Muscle of back (tissue), 13 donors: ENCODE measurements at places on chromosomes 1 and 21.

GRCh38 chr1:151002051-151002450, 4.7 kb downstream of the MINDY1 start:
- no peak for DNase-seq

GRCh38 chr1:221239792-221240191, 360.5 kb downstream of the HLX start:
- peak; percentile 77 for DNase-seq

DNA sequence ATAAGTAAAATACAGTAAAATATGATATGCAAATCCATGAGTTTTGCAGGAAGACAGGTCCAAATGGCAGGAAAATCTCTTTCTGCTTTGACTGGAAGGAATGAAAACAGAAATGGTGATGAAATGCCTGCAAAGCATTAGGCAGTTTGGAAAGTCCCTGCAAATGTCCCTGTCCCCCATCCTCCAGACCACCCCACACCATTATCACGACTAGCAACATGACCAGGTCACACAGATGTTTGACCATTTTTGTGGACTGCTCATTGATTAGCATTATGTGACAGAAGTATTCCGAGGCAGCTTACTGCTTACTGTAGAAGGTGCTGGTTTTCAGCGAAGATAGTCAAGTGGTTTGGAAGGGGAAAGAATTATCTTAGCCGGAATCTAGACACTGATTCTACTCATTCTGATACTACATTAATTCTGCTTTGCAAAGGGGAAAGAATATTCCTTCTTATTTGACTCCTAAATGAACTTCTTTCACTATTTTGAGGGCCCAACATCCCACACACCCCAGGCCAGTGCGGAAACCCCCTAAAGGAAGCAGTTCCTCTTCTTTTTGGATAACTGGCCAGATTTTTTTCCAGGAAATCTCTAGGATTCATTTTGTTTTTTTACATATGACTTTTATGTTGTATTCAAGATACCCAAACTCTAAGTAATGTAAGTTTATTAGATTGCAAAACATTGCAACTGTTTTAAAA, 9.5 kb upstream of the CR2 start:
- DNase-seq: no peak

DNA sequence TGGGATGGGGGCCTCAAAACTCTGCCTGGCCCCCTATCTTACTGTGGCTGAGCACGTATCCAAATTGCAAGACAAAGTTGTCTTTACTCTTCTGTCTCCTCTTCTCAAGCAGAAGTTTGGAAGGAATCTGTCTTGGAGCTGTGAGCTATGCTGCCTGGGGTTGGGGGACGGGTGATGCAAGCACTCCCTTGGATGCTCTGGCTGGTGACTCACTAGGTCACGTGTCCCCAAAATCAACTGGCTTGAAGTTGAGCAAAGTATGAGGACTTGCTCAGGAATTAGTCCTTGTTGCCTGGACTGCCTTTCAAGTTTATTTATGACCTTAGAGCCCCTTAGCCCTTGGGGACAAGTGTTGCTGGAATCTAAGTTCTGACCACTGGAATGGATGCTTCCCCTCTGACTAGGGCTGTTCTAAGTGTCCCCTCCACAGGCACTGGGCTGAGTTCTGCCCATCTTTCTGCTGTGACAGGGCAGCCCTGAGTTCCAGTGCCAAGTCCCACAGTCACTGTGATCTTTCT, 269.5 kb downstream of the HHAT start:
- DNase-seq: no peak

DNA sequence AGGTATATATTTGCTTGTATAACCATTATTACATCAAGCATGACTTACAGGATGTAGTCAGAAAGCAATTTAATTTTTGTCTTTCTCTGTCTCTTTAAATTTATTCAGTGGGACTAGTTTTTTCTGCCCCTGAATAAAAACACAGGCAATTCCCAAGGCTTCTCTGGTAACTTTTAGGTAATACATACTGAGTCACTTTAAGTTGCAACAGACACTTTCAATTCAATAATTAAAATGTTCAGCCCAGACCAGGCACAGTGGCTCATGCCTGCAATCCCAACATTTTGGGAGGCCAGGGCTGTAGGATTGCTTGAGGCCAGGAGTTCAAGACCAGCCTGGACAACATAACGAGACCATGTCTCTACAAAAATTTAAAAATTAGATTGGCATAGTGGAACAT, 12.3 kb downstream of the SLC44A3 start:
- DNase-seq: no peak

DNA sequence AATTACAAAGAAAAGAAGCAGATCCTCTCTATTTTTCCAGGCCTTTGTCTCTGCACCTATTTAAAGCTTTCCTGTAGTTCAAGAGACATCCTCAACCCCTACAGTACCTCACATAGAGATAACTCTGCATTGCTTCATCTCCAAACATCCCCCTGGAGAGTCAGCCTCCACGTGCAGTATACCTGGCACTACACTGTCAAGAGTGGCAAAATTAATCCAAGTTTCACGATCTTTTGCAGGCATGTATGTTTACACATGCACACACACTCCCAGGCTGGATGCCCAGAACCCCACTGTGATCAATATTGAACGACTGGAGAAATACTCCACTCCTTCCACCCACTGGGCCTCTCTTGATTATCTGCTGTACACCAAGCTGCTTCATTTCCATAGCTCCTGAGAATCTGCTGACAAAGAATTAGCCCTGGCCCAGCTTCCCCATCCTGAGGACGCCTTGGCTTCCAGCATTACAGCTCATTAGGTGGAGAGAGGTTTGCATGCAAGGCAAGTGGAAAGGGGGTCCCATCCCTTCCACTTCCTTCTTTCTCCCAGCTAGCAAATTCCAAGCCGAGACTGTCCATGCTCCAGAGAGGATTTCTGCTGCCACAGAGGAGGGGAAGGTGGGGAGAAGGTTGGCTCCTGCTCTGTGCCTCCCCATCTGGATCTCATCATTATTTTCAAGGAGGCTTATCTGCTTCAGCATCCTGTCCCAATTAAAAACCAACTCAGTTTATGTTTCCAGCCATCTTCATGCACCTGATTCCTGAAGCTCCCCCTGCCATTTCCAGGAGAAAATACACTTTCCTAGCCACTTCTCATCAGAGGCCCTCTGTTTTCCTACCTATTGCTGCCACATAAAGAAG, 66.5 kb upstream of the GOLT1A start:
- no peak for DNase-seq

- no peak for DNase-seq
Observed at GRCh38 chr1:187294421-187295201, 465.9 kb downstream of the PLA2G4A start.

GRCh38 chr1:111191496-111191895, 8.9 kb downstream of the DENND2D start:
- peak; percentile 40 for DNase-seq

DNA sequence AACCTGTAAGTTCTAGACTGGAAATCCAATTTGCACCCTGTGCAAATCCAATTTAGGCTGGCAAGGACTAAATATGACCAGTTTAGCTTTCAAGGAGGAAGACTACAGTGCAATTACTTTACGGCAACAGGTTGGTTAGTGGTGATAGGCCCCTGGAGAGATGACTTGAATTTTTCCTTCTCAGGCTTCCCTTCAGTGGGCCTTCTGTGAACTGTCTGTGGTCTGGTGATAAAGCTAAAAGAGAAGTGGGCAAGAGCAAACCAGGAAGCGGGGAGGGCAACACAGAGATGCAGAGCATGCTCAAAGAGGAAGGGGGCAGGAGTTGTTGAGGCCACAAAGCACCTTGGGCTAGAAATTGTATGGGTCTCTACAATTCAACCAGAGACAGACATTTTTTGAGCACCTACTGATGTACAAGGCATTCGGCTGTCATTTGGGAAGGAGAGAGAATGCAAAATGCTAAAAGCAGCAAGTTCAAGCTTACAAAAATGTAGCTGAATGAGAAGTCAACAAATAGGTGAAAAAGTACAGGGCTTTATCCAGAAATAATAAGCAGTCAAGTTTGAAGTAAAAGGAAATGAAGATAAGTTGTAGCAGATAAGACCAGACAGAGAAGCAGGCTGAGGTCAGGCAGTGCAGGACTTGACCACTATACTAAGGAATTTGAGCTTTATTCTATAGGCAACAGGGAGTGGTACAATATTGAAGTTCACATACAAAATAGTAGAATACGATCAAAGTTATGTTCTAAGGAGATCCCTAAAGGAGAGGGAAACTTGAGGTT, 23.9 kb downstream of the INPP5B start:
- peak; percentile 26 for DNase-seq

DNA sequence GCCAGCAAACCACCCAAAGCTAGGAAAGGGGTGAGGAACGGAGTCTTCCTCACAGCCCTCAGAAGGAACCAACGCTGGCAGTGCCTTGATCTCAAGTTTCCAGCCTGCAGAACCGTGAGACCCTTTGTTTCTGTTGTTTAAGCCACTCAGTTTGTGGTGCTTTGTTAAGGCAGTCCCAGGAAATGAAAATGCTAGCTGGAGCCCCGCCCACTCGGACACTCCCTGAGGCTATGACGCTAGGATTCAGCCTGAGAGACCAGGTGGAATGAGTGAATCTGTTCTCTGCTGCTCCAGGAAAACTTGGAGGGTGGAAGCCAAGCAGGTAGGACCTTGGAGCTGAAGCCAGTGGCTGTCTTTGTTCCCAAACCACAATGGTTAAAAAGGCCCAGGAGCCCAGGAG, 196.5 kb upstream of the POU3F1 start:
- no peak for DNase-seq

- DNase-seq: peak; percentile 22
Observed at GRCh38 chr1:224387302-224387912, 30.7 kb downstream of the CNIH4 start.

GRCh38 chr1:94798054-94798453, 22.1 kb upstream of the SLC44A3 start:
- DNase-seq: no peak

DNA sequence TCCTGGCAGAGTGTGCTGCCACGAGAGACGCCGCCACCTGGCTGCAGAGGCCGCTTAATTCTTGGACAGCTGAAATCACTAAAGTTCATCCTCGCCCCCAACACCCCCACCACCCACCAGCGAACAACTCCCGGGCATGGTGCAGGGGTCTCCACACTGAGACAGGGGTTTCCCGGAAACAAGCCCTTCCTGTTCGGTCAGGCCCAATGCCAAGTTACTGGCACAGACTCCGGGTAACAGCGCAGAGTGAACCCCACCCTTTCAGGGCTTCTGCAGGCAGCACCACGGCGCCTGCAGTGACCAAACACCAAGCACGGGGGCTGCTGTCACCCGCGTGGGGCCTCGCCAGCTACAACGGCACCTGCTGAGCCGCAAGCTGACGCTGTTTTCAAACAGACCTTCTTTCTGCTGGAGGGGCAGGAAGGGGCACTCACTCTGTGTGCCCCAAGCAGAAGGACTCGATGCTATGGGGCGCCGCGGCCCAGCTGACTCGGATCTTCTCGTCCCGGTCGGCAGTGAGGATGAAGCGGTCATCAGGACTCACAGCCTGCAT, 17.4 kb downstream of the WDR4 start:
- no peak for DNase-seq

- peak; percentile 67 for DNase-seq
Observed at GRCh38 chr1:232704694-232705680, 75.1 kb upstream of the SIPA1L2 start.

- no peak for DNase-seq
Observed at GRCh38 chr1:83029050-83029449, 969.9 kb downstream of the TTLL7 start.

DNA sequence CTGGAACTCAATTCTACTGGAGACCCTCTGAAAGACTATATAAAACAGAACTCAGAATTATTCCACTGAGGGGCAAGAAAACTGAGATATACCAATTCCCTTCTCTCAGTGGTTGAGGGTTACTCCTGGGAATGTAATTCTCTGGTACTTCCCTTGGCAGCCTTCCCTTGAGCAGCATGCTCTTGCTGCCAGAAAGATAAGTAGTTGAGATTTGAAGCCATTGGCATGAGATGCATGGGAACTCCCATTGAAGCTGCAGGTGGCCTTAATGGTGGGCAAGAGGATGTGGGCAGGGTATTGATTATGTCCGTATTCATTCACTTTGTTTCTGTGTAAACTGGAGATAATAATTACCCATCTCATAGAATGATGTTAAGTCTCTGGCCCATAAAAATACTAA, 28.6 kb upstream of the C1orf185 start:
- DNase-seq: no peak

DNA sequence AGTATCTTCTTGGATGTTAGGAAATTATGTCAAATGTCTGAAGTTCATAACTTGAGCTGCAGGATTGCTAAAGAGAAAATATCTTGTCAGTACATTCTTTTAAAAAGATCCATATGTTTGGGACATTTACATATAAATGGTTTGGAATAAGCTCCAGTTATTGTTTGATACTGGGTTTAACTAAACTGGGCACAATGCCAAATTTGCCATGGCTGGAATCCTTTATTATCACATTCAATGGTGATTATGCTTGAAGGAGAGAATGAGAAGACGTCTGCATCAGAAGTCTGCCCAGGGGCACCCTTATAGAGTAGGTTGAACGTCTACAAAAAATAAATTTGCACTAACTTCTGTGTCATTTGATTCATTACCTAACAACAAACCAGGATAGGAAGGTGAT, 652.5 kb downstream of the AMY1C start:
- no peak for DNase-seq

GRCh38 chr1:53081384-53082066, 19.5 kb downstream of the PODN start:
- no peak for DNase-seq

GRCh38 chr1:97898948-97899347, 21.9 kb downstream of the DPYD start:
- DNase-seq: no peak

GRCh38 chr1:81499487-81499886, 301.2 kb upstream of the ADGRL2 start:
- DNase-seq: no peak

GRCh38 chr21:46157987-46158451, 2.6 kb upstream of the FTCD start:
- no peak for DNase-seq

GRCh38 chr1:10939654-10940450, 72.6 kb upstream of the TARDBP start:
- no peak for DNase-seq

GRCh38 chr1:180849031-180849775, 63.5 kb upstream of the KIAA1614 start:
- DNase-seq: no peak

GRCh38 chr1:212622906-212623305, 14.3 kb downstream of the ATF3 start:
- DNase-seq: no peak

GRCh38 chr1:35434703-35435102, 122.5 kb downstream of the KIAA0319L start:
- no peak for DNase-seq

GRCh38 chr1:224897529-224898327, 31.7 kb upstream of the DNAH14 start:
- no peak for DNase-seq

GRCh38 chr1:44616991-44617702, 57.1 kb downstream of the TMEM53 start:
- no peak for DNase-seq

- no peak for DNase-seq
Observed at GRCh38 chr1:204151552-204152309, at the start of gene ETNK2. Gene ETNK2 (minus strand): TSS chr1:204152044. CDS start chr1:204151852, 192 bp downstream.

DNA sequence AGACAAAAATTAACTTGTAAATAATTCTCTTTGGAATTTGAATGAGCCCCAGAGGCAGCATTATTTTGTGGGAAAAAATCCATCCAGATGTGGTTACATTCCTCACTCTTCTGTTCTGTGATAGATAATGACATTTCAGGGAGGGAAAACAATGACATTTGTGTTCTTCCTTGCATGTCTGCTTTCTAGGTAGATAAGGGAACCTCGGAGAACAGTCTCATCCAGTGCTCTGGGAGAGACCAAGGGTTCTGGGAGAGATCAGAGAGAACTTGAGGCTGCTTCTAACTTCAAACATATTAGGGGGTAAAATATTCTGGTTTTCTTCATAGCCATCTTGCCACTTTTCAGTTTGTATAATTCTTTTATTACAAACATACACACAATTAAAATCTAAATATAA, 269.2 kb downstream of the NEGR1 start:
- no peak for DNase-seq

- no peak for DNase-seq
Observed at GRCh38 chr21:28632755-28633408, 359.8 kb downstream of the LTN1 start.
